ENCODE measurements at places on chromosomes 12 and 14.
A peak's percentile ranks its signal among the peaks of the same experiment; 100 is the strongest.

GRCh38 chr12:94768398-94769046 lies 118.2 kb upstream of the TMCC3 start:
- no peak for DNase-seq

GRCh38 chr12:75818863-75819262 lies 212.7 kb downstream of the PHLDA1 start:
- no peak for DNase-seq

DNA sequence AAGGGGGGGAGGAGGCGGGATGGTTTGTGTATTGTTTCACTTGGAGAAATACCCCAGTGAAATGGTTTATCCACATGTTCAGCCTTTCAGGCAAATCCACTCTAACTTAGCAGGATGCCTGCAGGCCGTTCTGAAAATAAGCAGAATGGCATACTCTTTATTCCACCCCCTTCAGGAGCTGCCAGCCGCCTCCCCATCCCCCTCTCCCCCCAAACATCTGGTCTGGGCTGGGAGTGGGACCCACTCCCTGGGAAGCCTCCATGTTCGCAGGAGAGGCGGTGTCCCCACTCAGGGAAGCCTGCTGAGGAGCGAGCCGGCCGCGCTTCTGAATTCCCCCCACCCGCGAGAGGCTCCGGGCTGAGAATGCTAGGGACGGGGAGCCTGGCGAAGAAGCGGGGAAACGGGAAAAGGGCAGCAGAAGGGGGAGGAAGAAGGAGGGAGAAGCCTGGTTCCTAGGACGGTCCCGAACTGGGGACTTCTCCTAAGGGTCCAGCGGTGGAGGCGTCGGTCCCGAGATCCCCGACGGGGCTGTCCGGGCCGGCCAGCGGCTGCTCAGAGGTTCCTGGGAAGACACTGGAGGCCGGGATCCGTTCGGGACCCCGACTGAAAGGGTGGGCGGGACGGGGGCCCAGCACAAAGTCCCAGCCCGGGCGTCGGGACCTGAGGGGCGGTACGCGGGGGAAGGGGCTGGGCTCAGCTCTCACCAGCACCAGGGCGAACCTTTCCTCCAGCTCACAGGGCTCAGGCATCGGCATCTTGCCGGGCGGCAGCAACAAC lies 666 bp downstream of the FMNL3 start:
- no peak for DNase-seq

DNA sequence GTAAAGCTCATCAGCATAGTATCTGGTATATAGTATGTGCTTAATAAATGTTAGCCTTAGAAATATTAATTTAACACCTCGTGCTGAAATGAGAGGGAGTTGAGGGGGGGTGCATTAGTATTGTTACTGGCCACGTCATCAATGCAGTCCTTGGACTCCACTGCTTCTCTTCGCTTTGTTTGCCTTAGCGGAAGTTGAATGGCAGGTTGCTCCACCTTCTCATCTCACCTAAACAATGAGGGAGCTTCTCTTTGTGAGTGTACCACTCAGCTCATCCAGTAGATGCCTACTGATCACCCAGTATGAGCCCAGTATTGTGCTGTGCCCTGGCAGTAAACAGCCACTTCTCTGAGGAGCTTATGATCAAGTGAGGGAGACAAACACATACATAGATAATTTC lies 4.5 kb downstream of the TMEM117 start:
- DNase-seq: no peak

- no peak for DNase-seq
Observed at GRCh38 chr12:21771311-21771710, 3.2 kb downstream of the KCNJ8 start.

DNA sequence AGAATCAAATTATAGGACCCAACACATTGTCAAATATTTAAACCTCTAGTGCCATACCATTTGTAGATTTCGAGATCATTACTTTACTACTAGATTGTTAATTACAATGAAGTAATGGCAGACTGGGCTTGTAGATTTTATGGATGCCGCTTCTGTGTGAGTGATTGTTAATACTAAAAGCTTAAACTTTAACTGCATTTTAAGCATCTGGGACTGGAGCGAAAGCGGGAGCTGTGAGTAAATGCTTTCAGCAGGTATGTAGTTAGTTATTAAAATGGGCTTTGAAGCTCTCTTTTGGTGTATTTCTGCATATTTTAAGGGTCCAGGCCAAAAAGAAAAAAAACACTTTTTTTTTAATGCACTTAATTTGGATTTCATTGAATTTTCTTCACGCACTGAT lies 519.3 kb downstream of the MED13L start:
- DNase-seq: no peak

GRCh38 chr14:99242816-99243721 lies 28.9 kb downstream of the BCL11B start:
- DNase-seq: no peak

- peak; percentile 87 for DNase-seq
Observed at GRCh38 chr14:73761618-73762355, 47.6 kb upstream of the PNMA1 start.

- DNase-seq: no peak
Observed at GRCh38 chr14:34050606-34051005, 99.7 kb upstream of the EGLN3 start.

- no peak for DNase-seq
Observed at GRCh38 chr12:104320627-104321024, 17.1 kb downstream of the EID3 start.

GRCh38 chr12:25546318-25546717 lies 6.8 kb downstream of the LMNTD1 start:
- DNase-seq: no peak

DNA sequence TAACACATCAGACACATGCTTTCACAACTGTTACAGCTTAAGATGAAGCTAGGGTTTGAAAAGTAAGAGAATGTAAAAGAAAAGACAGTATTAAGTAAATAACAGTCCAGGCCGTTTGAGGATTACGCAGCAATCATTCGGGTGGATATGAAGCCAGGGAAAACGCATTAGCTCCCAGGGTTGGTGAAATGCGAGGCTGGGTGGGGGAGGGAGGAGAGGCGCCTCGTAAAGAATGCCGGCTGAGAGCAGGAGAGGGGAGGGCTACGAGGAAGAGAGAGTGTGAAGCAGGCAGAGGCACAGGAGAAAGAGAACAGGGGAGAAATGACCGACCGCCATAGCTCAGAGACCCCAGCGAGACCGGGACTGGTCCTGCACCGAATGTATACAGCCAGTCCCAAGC lies 73.0 kb downstream of the IQSEC3 start:
- no peak for DNase-seq

DNA sequence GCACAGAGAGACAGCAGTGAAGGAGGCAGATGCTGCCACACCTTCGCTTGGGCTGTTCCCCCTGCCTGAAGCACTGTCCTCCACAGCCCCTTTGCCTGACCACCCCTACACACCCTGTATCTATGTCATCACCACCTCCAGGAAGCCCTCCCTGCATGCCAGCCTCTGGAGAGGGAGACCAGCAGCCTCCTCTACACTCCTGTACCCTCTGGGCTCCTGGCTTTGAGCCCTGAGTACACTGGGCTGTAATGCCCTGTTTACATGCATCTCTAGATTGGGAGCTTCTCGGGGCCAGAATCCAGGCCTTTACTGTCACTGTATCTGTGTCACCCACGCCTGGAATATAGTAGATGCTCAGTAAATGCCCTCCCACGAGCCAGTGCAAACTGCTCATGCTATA lies 5.9 kb upstream of the TMEM119 start:
- no peak for DNase-seq

- DNase-seq: peak; percentile 56
Observed at GRCh38 chr14:95196268-95196667, 38.9 kb upstream of the DICER1 start.

DNA sequence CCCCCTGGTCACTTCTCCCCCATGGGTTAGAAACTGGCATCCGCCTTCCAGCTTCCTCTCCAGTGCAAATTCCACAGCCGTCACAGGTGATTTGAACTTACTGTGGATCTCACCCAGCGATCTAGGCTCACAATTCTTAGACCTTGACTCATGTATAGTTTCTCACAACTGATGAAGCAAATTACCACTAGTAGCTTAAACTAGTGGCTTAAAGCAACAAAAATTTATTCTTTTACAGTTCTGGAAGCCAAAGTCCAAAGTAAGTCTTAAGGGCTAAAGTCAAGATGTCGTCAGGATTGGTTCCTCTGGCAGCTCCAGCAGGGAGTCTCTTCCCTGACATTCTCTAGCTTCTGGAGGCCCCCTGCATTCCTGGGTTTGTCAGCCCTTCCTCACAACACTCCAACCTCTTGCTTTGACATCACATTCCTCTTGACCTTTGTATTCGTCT lies 117.4 kb downstream of the KTN1 start:
- no peak for DNase-seq

- no peak for DNase-seq
Observed at GRCh38 chr14:26548406-26548805, 49.4 kb downstream of the NOVA1 start.

DNA sequence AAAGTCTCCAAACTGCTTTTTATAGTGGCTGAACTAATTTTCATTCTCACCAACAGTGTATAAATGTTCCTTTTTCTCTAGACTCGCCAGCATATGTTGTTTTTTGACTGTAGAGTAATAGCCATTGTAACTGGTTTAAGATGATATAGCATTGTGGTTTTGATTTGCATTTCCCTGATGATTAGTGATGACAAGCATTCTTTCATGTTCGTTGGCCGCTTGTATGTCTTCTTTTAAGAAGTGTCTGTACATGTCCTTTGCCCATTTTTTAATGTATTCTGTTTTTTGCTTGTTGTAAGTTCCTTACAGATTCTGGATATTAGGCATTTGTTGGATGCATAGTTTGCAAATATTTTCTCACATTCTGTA lies 404.9 kb downstream of the FLRT2 start:
- DNase-seq: peak; percentile 49

- peak; percentile 46 for DNase-seq
Observed at GRCh38 chr12:54723379-54724256, 75.5 kb upstream of the DCD start.
